ENCODE measurements at places on chromosomes 3 and 15.

- DNase-seq, result no peak
These were observed 262.0 kb upstream of the KCNH8 start for GRCh38 chr3:18886331-18886730.

- no peak for DNase-seq
These were observed 4.2 kb downstream of the ABTB1 start for GRCh38 chr3:127676921-127677351.

DNA sequence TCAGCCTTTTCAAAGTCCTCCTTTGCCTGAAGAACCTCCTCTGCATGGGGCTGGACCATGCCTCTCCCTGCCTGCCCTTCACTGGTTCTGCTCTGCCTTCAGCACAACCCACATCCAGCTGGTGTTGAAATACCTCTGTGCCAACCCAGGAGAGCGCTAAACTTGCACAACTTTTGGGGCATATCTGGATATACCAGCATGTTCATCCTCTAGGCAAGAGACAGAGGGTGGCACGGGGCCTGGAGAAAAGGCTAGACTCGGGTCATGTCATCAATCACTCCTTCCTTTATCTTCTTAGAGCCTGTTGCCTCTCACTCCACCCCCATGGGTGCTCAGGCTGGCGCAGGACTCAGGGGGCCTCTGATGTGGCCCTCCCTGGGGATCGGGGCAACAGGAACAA, 4.8 kb downstream of the SEMA4B start:
- no peak for DNase-seq

DNA sequence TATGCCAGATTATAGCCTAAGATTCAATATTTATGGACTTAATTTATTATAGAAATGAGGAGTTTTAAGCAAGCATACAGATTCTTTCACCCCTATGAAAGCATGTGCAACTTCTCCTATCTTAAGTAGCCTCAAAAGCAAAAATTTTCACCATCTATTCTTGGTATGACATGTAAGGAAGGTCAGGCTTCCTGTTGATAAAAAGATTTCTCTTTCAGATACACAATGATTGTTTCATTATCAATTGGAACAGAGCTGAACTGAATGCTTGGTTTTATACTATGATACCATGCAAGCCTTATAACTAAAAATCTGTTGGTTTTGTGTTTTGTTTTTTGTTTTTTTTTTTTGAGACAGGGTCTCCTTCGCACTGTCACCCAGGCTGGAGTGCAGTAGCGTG, 3.9 kb downstream of the GRK7 start:
- DNase-seq, result no peak

- DNase-seq, result no peak
These were observed 24.6 kb downstream of the PPARG start for GRCh38 chr3:12313519-12313918.

GRCh38 chr3:155386919-155387318, 93.4 kb upstream of the STRIT1 start:
- no peak for DNase-seq

- no peak for DNase-seq
These were observed 80.4 kb upstream of the IGF1R start for GRCh38 chr15:98567951-98568350.

DNA sequence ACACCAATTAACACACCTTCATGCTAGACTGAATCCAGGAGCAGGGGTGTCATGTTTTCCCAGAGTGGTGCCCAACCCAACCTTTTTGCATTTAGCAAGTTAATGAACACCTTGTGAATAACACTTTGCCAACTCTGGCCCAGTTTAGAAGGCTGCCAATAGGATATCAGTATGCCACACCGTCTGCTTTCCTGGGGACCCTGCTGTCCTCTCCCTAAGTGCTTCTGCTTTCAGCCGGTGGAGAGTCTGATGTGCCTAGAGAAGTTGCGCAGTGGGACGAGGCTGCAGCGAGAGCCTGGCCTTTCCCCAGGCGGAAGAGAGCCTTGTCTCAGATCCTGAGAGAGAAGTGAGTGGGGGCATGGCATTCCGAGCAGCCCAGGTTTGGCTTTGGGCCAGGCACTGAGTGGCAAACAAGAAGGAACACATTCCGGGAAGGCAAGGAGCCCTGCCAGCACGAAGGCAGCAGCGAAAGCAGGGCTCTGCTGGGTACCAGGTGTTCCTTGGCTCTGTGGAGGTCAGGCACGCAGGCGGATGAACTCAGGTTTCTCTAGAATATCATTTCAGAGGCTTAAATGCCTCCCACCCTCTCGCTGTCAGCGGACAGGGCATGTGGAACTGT, 36.9 kb downstream of the SENP8 start:
- DNase-seq, result no peak

- DNase-seq, result no peak
These were observed 1.9 kb downstream of the CSK start for GRCh38 chr15:74783808-74784175.

DNA sequence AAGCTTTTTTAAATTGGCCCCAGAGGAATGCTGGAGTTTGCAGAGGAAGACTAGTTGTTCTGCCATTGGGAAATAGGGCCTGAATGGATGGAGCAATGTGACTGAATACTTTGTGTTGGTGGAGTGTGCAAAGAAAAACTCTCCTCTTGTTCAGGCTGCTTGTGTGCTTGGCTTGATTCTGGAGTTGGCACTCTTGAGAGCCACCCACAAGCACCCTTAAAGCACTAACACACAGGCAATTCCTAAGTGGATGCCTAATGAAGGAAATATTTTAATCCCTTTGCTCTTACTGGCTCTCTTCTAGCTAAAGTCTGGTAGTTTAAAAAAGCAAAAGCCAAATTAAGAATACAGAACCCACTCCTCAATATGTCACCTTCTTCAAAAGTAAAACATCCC, 304.4 kb upstream of the C2CD4B start:
- DNase-seq, result no peak

- no peak for DNase-seq
These were observed 288.2 kb downstream of the BCHE start for GRCh38 chr3:165549037-165549436.

DNA sequence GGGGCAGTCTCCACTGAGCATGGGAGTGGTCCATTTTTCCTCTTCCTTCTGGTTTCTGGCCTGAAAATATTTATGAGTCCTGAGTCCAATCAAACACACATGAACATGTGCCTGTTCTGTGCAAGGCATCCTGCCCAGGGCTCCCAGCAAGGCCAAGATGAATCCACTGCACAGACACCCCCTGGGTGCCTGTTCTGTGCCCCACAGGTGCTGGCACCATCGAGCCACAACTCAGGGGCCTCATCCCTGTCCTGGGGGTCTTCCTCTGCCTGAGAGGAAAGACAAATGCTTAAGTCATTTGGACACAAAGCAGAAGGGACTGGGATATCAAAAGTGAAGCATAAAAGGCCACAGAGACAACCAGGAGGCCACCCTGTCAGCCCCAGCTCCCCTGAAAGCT, 87.4 kb upstream of the IQSEC1 start:
- DNase-seq, result no peak

GRCh38 chr15:70092464-70093027, 5.2 kb downstream of the TLE3 start:
- DNase-seq, result no peak

DNA sequence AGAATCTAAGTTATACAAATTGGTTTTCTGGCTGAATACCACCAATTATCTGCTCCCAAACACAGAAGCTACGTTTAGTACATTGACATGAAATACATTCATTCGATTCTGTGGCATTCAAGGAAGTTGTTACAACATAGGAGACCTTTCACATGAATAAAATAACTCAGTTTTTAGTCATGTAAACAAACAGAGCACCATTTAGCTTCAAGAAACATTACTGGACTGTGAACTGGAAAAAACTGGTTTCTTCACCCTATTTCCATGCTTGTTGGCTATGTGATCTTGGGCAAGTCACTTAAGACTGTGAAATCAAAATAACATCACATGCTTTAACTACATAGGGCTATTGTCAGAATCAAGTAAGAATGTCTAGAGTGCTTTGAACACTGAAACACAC, 46.2 kb downstream of the NRG4 start:
- no peak for DNase-seq

DNA sequence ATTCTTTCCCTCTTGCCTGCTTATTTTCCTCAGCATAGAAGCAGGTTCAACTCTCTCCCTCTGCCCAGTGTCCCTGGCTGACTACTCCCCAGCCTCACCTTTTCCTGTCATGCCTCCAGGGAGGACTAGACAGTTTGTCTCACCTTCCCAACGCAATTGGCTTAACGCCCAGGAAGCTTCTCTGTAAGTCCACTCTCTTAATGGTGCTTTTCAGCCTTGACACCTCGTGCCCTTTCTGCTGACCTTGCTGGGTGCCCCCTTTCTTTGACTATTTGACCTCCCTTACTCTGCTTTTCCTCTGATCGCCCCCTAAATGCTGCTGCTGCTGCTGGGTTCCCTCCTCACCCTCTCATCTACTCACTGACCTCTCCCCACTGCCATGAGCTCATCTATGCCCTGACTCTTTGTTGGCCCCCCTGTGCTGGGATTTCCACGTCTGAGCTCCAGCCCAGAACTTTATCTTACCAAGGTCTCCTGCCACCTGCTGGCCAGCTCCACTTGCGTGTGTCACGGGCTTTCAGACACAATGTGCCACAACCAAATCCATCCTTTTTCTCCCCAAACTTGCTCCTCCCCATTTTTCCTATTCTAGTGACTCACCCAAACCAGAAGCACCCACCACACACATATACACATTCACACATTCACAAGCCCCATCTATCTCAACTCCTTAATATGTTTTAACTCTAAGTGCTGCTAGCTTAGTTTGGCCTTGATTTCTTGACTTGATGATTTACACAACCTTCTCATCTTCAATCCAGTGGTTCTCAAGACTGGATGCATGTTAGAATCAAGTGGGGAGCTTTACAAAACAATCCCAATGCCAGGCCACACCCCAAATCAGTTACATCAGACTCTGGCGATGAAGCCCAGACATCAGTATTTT, 16.6 kb downstream of the EPB42 start:
- DNase-seq, result peak; percentile 27

- no peak for DNase-seq
These were observed at the start of gene ADGRG7 for GRCh38 chr3:100609305-100609704. Gene ADGRG7 (plus strand): TSS chr3:100609601. CDS start chr3:100609857, 256 bp downstream.

- DNase-seq, result no peak
These were observed 4.9 kb upstream of the ALAS1 start for GRCh38 chr3:52193065-52193464.

DNA sequence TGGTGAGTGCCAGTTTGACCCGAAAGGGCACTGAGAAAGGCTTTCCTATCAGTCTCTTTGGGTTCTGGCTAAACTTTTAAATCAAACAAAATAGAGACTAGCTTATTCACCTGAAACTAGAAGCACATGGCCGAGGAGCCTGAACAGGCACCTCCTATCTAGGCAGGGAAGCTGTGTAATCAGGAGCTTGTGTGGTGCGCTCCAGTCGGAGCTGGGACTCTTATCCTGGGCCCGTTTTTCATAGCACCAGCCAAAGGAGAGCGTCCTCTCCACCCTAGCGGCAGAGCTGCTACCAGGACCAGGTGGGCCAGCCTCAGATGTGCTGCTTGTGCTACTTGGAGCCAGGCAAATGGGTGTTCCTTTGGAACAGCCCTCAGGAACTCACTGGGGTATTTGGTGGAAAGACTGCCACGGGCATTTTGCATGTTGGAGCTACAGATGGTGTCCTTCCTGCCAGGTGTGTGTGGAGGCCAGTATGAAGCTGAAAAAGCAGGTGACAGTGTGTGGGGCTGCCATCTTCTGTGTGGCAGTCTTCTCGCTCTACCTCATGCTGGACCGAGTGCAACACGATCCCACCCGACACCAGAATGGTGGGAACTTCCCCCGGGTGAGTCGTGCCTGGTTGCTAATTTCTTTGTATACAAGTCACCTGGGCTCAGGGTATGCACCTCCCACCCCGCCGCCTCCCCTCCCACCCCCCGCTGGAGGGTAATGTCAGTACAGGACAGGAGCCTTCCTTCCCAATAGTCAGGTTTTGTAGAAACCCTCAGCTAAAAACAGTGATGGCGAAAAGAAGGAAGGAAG, 833 bp downstream of the MAN2A2 start:
- no peak for DNase-seq

- no peak for DNase-seq
These were observed 186.6 kb downstream of the UBE2E2 start for GRCh38 chr3:23389686-23390085.

DNA sequence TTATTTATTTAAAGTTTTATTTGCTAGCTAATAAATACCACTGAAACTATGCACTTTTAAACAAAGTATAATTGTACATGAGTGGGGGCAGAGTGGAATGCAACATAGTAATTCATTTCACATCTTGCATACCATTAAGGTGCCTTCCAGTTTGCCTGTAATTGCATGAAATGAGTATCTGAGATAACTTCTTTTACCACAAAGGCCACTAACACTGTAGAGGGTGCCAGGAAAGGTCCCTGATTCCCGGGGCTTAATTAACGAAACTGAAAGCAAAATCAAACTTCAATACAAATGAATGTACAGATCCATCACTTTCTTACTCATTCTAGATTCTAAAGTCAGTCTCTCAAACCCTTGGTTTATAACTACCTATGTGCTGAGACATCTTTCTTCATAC, 2.1 kb downstream of the CD47 start:
- no peak for DNase-seq

DNA sequence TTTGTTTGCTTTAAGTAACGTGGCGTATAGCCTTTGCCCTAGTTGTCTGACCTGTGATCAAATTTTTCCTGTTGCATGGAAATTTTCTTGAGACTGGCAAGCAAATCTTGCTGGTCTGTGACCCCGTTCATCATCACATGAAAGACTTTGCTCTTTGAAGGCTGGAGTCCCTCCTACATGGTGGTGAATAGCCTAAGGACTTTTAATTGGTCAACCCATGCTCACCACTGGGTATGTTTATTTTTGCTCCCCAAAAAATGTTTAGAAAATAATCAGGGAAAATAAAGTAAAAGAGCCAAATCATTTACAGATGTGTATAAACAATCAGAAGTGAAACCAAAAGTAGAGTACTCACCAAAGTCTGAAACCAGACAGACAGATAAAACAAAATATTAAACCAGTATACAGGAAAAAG, 1075.3 kb upstream of the ALCAM start:
- DNase-seq, result no peak

DNA sequence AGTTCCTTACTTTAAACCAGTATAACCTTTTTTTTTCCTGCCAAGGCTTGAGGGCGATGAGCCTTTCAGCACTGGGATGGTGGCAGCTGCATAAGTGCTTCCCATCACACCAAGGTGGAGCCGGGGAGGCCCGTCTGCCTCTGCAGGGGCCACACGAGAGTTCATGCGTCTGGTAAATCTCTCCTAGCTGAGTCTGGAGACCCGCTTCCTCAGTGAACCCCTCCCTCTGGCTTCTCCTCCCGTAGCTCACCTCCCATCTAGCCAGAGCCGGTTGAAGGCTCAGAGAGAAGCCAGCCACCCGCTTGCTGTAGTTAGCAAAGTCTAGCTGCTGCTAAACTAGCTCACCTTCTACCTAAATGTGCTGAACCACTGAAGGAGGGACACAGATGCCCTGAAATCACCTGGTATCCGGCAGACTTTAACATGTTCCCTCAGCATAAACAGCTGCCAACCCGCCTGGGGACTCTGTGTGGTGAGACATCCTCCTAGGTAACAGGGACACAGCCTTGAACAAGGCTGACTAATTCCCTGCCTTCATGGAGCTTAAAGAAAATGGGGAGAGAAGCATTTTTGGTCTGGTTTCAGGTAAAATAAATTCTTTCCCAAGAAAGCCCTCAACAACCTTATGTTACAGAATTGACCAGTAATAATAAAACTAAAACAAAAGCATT, 42.9 kb downstream of the RLBP1 start:
- no peak for DNase-seq

GRCh38 chr3:196115678-196116083, 33.8 kb upstream of the TFRC start:
- no peak for DNase-seq
